KG1 (cell line): ENCODE measurements at places on chromosomes 7 and 10.

DNA sequence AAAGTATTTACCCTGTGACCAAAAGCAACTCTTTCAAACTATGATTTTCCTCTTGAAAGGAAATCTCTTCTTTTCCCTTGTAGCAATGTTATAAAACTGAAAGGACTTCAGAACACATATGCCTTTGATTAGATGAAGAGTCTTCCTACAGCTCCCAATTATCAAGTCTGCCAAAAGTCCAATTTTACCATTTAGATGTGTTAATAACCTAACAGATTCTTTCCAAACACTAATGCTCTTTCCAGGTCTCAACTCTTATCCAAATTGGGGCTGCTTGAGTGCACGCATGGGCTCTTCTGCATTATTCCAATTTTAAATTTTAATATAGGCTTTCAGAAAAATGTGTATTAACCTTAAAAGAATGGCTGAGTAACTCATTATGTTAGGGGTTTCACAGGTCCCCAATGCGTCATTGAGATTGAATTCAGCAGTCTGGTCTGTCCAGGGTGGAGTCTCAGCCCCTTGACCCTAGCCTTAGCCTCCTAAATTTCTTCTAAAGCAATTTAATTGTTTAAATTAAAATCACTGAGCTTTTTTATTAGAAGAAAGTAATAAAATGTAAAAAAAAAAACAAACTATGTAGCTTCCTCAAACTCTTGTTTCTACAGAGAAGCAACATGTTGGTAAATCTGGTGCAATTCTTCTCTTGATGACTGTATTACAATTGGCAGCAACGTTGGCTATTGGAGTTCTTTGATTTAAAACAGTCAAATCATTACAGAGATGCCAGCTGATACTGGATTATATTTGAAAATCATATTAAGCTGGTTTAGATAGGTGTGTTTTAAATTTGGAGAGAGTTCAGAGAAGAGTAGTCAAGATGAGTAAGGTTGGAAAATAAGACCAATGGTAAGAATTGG is 170.4 kb downstream of the DKK1 start:
- no peak for DNase-seq

- no peak for DNase-seq
Observed at GRCh38 chr7:13240349-13240748, 552.9 kb downstream of the ARL4A start.

DNA sequence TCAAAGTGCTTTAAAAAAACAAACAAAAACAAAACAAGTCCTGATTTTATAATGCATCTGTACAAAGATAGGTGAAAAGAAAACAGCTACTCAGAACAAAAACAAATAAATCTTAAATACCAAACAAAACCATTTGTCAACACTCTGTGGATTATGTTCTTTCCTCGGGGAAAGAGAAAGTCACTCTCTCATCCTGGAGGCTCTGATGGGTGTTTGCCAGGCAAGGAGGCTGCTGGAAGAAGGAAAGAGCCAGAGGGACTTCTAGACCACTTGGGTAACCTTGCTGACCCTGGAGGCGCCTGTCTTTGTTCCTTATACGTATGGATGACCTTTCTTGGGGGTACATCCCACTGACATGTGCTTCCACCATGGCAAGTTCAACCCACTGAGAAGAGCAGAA is 92.8 kb downstream of the ZRANB1 start:
- DNase-seq, result no peak

DNA sequence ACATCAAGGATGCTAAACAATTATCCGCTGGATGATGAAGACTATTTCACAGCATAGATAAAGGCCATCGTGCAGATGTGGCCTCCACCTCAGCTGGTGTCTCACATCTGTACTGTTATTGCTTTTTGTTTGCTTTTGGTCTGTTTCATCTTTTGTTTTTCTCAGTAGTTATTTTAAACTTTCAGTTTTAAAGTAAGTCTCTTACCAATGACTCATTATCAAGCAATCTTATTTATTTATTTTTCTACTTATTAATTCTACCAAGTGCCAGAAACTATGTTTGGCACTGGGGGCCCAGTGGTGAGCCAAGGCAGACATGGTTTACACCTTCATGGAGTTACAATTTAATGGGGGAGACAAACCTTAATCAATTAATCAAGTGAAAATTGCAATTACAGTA is 250.9 kb upstream of the TMEM72 start:
- DNase-seq, result no peak

GRCh38 chr7:93375603-93376002 is 143.4 kb downstream of the VPS50 start:
- no peak for DNase-seq

GRCh38 chr7:126727930-126728391 is 524.8 kb downstream of the GRM8 start:
- DNase-seq, result no peak

DNA sequence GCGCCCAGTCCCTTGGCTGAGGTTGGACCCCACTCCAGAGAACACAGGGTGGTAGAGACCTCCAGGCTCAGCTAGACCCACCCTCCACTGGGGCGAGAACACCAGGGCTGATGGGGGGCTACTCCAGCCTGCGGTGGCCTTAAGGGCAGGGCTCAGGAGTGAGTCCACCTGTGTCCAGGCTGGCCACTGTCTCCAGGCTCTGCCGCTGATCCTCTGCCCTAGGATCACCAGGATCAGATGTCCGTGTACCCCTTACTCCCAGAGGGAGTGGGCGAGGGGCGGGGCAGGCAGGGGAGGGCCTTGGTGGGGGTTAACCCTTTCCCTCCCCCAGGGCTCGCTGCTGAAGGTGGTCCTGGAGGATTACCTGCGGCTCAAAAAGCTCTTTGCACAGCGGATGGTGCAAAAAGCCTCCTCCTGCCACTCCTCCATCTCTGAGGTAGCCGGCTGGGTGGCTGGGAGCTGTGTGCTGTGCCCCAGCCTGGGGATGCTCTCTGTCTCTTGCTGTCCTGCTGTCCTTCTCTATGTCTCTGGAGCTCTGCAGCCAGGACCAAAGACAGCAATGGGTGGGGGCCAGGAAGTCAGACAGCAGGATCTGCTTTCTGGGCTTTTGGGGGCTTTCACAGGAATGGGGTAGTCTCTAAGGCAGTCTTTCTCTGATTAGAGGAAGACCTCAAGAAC is 38.0 kb downstream of the PSAP start:
- DNase-seq, result no peak

GRCh38 chr7:29771081-29771816 is 35.1 kb upstream of the WIPF3 start:
- DNase-seq, result no peak

GRCh38 chr7:14596421-14596820 is 306.1 kb downstream of the DGKB start:
- DNase-seq, result no peak

GRCh38 chr7:30852308-30852684 is 59.4 kb upstream of the AQP1 start:
- no peak for DNase-seq

- DNase-seq, result no peak
Observed at GRCh38 chr7:143934526-143935325, at the start of gene OR2F2. Gene OR2F2 (plus strand): TSS chr7:143935233. CDS start chr7:143935233, 0 bp downstream.

DNA sequence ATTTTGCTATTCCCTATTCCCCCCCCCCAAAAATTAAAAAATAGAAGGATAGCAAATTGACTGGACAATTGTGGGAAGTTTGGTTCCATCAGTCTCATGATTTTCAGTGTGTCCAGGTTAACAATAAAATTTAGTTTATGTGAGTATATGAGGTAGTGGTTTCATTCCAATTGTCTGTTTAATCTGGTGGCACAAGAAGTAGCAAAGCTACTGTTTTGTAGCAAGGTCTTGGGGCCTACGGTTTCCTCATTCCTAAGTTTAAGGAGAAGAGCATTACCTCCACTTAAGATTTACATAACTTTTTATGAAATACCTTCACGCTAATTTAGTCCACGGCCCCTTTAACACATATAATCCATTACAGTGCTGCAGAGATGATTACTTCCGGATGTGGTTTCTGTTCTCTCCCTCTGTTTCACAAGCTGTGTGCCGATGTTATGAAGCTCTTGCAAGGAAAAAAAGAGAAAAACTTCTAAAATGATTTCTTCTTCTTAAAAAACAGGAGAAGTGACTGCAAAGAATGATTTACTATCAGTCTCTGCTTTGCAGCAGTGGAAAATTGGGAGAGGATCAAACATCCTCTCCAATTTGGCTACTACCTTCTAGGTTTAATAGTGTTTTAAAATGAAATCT is 32.7 kb upstream of the NPVF start:
- DNase-seq, result peak; percentile 6

DNA sequence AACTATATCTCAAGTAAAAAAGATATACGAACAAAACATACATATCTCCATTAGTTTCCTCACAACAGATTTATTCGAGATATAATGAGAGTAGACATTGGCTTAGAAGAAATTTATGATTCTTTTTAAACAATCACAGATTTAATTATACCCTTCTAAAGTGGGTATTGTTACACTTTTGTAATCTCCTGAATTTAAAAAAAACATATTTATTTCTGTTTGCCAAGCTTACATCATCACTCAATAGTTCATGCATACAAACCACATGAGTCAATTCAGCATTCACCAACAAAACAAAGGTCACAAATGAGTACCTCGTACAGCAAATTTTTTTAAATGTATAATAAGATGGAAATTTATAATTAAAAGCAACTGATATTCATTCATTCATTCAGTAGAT is 17.6 kb downstream of the LRRN3 start:
- no peak for DNase-seq

- DNase-seq, result no peak
Observed at GRCh38 chr7:23093546-23093945, 12.0 kb upstream of the KLHL7 start.

- DNase-seq, result no peak
Observed at GRCh38 chr10:38003588-38003987, 6.9 kb upstream of the ZNF33A start.

GRCh38 chr10:128029290-128029651 is 97.0 kb downstream of the MKI67 start:
- no peak for DNase-seq
